ENCODE measurements at places on chromosomes 6 and 20.

DNA sequence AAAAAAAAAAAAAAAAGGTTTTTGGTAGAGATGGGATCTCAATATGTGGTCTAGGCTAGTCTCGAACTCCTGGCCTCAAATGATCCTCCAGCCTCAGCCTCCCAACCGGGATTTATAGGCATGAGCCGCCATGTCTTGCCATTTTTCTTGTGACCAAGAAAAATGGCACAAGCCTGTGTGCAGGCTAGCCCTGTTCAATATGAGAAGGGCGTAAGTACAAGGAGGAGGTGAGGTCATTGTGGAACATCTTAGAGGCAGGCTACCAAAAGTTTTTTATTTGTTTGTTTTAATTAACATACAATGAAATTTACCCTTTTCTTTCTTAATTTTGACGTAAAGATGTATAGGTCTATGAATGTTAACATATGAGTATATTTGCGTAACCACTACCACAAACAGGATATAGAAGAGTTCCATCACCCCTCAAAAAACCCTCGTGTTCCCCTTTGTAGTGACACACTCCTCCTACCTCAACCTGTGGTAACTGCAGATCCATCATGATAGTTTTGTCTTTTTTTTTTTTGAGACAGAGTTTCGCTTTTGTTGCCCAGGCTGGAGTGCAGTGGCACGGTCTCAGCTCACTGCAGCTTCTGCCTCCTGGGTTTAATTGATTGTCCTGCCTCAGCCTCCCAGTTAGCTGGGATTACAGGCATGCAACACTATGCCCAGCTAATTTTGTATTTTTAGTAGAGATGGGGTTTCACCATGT lies 28.3 kb upstream of the KIF3B start:
- DNase-seq = no peak

- DNase-seq = no peak
Measured at GRCh38 chr6:155197932-155198331, 65.9 kb upstream of the CLDN20 start.

DNA sequence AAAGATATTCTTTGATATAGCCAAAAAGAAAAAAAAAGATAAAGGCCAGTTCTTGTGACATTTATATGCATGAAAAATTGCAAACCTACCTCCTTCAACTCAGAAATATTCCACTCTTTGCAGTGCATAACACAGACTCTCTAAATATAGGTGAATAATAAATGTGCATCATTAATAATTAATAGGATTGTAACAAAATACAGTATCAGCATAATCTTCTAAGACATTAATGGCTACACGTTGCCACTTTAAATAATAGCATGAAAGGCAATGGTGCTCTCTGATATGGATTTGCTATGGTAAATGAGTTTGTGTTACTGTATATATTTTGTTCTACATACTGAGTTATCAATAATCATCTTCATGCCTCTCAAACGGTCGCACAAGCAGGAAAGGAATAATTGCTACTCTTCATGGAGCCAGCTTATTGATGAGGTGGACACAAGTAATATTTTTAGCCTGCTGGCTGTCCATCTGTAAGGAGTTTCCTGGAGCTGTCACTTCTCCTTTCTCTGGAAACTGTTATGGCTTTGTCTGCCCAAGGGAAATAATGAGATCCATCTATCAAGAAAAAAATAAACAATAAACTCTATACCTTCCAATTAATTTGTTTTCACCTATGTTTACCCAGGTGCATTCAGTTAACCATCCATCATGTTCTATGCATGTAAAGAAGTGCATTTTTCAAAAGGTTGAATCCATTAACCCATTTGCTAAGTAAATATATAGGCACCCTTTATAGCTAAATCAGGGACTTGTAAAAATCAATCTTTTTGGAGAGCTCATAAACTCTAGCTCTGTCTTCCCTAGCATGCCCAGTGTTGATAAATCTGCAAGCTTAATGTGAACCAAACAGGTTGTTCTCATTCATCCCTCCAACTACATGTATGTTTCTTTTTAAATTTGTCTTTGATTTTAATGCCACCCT lies 253.0 kb downstream of the NKAIN2 start:
- peak; percentile 92 for DNase-seq

DNA sequence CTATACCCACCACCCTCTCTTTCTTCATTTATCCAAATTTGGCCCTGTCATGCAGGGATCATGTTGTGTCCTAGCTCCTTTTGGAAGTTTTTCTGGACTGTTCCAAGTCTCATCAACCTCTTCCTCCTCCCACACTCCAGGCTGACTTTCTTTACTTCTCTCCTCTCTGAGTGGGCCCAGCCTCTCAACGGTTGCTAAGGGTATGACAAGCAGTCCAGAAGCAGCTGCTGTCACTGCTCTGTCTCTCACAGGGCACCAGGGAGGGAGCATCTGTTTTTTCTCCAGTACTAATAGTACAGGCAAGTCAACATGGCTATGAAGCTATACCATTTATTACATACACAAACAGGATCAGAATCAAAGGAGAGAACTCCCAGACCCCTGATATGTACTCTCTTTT lies 8.2 kb downstream of the NT5DC1 start:
- DNase-seq = no peak

GRCh38 chr6:14728396-14729024 lies 517.4 kb upstream of the JARID2 start:
- DNase-seq = no peak

GRCh38 chr6:37068356-37069270 lies 63.2 kb downstream of the FGD2 start:
- no peak for DNase-seq

- DNase-seq = no peak
Measured at GRCh38 chr6:139361211-139361610, 13.2 kb downstream of the CITED2 start.

DNA sequence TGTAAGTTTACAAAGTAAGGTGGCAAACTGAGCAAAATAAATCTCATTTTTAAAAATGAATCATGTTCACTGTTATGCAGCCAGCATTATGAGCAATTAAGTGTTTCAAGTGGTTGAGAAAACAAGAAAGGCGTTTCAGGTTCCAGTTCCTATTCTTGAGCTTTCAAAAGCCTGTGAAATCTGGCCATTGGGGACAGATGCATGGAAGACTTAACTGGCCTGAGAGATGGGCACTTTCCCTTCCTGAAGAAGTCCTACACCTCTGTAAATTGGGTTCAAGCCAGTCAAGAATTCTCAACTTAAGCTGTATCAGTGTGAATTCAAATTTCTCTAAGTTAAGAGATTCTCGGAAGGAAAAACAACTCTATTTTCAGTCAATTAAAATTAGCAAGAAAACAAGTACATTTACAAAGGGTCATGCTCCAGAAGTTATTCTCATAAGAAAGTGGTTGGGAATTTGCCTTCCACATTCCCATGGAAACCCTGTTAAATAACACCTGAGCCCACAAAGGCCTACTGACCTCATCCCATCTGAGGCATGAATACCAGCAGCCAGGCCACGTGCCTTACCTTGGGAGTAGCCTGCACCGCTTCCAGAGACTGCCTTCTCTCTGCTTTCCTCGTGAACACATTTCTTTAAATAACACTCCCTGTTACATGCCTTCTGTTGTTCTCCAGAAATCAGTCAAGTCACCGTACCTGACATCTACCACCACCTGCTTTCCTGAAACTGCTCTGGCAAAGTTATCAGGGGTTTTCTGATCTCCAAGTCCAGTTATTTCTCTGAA lies 19.4 kb downstream of the MAP3K5 start:
- DNase-seq = peak; percentile 17

GRCh38 chr6:15546591-15546990 lies 116.2 kb downstream of the DTNBP1 start:
- DNase-seq = no peak

GRCh38 chr6:138432063-138432356 lies 28.0 kb downstream of the HEBP2 start:
- DNase-seq = no peak

DNA sequence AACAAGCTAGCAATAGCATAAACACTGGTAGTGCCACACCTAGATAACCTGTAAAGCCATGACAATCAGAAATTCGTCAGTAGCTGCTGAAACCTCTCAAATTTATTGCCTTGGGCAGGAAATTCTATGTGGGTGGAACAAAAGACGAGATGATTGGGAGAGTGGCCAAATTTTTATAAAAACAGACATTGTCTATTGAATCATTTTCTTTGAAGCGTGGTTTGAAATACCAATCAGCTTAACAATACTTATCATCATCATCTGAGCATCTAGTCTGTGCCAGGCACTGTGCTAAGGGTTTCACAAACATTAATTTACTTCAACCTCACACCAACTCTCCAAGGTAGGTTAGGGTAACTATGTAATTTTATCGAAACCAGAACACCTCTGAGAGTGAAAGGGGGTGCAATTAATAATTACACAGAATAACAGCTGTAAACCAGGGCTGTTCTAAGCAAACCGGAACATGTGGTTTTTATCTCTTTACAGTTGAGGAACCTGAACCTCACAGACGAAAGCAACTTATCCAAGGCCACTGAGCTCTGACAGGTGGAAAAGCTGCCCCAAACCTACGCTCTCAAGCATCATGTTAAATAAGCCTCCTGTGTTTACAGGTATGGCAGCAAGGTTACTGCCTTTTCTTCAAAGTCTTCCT lies 43.4 kb downstream of the NHSL1 start:
- peak; percentile 10 for DNase-seq

GRCh38 chr6:104541411-104541810 lies 318.3 kb downstream of the HACE1 start:
- no peak for DNase-seq

DNA sequence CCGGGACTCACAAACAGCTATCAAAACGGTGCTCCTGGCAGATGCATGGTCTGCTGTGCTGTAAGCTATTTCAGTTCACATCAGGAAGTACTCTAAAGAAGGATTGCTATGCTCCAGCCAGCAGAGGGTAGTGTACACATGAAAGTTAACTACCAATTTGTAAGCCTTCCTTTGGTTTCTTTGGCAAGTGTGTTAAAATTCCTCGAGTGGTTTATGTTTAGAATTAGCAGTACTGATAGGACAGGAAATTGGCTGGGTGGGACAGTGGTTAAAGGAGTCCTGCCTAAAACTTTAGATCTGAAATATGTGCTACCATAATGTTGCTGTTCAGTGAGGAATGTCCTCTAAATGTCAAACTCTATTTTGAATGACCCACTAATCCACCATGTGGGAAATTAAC lies 47.4 kb downstream of the TRMT11 start:
- DNase-seq = peak; percentile 19

DNA sequence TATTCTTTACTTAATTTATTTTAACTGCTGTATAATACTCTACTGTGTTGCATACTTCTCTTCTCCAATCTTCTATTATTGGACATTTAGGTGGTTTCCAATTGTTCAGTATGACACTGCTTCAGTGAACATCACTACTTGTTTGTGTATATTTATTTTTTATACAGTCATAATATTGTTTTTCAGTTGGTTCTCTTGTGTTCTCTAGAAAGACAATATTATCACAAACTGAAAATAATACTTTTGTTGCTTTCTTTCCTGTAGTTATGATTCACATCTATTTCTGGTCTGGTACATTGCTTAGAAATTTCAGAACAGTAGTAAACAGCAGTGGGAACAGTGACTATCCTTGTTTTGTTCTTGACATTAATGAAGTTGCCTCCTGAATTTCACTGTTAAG lies 62.8 kb upstream of the GTSF1L start:
- DNase-seq = no peak

DNA sequence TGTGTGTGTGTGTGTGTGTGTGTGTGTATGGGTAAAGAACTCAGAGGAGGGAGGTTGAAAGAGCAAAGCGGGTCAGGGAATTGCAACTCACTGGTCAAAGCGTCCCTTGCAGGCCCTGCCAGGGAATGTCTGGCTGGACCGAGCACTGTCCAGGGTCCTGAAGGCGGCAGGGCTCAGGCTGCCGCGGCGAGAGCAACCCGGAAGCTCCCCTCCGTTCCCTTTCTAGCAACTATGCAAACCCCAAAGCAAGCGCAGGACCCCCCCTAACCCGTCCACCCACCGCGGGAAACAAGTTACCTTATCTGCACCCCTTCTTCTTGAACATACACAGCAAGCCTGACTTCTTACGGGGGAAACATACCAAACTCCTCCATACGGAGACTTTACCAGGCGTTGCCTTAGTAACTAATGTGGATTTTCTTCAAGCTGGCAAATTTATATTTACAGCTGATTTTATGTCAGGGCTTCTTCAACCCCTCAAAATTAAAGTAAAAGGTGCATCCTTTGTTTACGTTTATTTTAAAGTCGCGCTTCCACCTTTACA lies 538 bp upstream of the GRM1 start:
- no peak for DNase-seq

DNA sequence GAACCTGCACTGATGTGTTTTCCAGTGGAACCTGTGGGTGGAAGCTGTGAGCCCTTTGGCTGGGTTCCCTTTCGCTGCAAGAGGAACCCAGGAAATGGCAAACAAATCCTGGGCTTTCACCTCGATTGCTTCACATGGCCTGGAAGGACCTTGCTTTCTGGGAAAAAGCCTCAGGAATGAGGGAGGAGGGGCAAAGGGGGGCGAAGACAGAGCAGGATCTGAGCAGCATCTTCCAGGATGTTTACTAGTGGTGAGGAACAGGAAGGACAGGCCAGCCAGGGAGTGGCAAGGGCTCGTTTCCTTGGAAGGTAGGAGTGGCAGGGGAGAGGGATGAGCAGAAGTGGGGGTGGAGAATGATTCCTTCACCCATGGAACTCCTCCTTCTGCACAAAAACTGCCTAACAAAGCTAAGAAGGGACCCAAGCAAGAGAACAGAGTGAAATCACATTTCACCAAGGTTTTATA lies 5.9 kb downstream of the SLC2A10 start:
- DNase-seq = no peak

DNA sequence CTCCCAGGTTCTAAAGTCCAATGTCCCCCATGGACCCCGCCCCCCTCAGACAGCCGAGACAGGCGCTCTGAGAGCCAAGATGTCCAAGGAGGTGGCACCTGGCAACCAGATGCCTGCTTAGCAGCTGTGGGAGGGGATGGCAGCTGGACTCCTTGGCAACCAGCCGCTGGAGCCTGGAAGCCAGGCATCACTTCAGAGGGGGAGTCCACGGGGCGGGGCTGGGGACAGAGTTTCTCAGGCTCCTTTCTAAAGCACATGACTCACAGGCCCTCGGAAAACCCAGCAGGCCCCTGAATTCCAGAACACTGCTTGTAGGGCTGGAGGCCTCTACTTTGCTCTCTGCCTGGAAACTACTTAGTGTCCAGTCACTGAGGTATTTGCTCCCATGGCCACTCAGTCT lies 51.5 kb downstream of the PREX1 start:
- DNase-seq = no peak

GRCh38 chr20:4089756-4090487 lies 74.6 kb upstream of the RNF24 start:
- no peak for DNase-seq

- no peak for DNase-seq
Measured at GRCh38 chr6:148502083-148502772, 159.6 kb downstream of the SASH1 start.

DNA sequence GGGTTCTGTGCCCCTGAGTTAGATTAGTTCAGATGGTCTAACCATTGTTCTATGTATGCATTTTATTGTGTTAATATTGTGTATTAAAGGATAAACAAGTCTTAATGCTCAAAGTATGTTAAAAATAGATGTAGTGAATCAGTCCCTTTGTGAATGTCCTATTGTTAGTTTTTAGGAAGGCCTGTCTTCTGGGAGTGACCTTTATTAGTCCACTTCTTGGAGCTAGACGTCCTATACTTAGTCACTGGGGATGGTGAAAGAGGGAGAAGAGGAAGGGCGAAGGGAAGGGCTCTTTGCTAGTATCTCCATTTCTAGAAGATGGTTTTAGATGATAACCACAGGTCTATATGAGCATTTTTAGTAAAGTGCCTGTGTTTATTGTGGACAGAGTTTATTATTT lies 12.3 kb upstream of the HMGN4 start:
- no peak for DNase-seq

- DNase-seq = no peak
Measured at GRCh38 chr6:92910646-92911045, 508.7 kb downstream of the EPHA7 start.

- no peak for DNase-seq
Measured at GRCh38 chr20:50304923-50305635, 114.4 kb downstream of the CEBPB start.

All from NCI-H1105 (cell line).